ENCODE measurements at places on chromosomes 6 and 20. TPM values are rescaled to one million over a fixed set of nuclear protein-coding genes. Genes with fewer than 3 reads are reported as not detected.

OPN5 gene
- not detected for total RNA-seq

- no peak for DNase-seq
Measured at GRCh38 chr20:32674362-32674789, 635 bp upstream of the C20orf203 start.

DNA sequence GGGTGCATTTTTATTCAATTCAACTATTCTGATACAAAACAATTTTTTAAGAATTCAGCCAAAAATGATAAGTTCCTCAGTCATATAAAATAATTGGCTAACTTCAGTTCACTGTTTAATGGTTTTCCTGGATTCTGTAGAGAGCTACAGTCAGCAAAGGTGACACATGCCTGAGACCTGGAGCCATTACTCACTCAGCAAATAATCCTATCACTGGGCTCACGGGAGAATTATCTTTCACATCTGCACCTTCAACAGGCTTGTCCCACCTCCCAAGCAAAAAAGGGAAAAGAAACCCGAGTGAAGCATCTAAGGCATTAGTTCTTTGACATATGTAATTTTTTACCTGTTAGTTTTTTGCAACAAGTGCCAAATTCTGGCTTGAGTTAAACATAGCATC, 34.9 kb upstream of the FOXA2 start:
- no peak for DNase-seq

DNA sequence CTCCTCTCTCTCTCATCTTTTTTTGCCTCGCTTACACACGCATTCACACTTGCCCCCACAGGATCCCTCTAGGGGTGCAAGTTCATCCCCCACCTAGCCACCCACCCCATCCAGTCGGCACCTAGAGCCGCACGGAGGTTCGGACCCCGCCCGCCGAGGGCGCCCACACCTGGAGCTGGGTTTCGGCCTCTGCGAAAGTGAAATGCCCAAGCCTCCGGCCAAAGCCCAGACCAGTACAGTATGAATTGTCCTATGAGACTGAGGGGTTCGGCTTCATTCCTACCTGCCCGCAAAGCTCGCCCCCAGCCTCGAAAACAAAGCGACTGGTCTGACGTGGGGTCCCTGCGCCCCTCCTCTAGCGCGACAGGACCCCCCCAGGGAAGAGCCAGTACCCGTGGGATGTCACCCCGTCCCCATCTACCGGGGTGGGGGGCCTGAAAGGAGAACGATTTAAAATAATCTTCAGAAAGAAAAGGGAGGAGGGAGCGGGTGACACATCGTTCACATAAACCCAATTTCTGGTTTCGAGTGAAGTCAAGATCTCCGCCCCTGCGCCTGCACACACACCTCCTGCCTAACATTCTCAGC, 1.5 kb downstream of the TFAP2A start:
- no peak for DNase-seq

DNA sequence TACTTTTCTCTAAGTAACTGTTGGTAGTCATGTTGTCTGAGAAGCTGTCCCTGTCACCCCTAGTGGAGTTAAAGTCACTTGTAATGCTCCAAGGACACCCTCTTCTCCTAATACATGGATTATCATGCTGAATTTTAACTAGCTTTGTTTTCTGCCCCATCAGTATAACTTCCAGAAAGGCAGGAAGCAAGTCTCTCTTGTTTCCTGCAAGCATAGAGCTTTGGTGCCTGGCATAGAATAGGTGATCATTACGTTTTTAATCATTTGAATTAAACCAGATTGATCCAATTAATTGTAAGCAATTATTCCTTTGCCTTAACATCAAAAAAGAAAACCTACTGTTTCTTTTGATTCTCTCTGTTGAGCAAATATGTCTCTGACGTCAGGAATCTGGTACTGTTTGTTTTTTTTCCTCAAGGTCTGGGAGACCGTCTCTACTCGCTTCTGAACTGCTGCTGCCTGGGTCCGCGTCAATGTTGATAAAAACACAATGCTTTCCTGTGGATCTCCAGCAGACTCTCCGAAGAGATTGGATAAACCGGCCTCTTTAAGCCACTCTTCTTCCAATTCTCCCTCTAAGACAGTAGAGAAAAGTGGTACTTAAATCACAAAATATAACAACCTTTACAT, 71.8 kb downstream of the ARHGAP18 start:
- DNase-seq: no peak

DNA sequence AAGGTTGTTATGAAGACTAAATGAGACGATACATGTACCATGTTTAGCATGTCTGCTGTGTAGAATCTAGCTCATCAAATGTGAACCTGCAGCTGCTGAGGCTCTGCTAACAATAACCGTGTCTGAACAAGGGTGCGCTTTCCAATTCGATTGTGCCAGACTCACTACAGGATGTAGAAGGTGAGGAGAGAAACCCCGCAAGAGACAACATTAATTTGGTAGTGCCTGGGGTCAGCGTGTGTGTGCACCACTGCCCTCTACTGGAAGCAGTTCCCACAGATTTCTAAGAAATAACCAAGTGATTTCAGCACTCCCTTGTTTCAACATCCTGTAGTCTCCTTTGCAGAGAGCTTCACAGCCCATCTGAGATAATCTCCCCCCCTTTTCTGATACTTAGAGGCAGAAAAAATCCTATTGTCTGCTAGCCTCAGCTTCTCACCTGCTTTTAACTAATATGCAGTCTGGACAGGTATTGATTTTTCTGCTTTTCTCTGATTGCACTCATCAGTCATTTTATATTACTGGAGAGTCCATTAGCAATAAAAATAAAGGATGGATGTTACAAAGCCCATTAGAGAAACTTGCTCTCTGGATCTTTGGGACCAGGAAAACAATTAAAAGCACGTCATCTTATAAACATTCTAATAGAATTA, 96.7 kb upstream of the BACH2 start:
- DNase-seq: peak; percentile 52

Data from omental fat pad (tissue), 4 donors.